ENCODE measurements at places on chromosomes 6 and 20. TPM values are rescaled to one million over a fixed set of nuclear protein-coding genes. Genes with fewer than 3 reads are reported as not detected.

- no peak for DNase-seq
These were observed 85.5 kb downstream of the KHDC1L start for GRCh38 chr6:73139681-73140383.

PHACTR3 gene
- total RNA-seq, result 0.25 TPM

DNA sequence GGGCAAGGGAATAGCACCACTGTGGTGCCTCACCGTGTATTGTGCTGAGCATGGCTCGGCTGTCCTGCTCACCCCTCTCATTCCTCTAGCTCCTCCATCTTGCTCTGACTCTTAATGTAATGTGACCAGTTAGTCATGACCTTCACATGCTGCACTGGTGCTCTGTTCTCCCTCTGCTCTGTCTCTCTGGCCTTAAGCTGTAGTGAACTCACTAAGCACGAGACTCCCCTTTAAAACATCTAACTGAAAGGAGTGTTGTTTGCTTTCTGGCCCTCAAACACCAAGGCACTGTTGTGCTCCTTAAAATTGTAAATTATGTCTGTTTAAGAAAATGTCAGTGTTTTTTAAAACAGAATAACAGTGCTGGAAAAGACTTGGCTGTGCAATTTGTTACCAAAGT lies 140.4 kb downstream of the HDGFL1 start:
- DNase-seq, result no peak

GZF1 gene
- total RNA-seq, result 4.4 TPM

SLC35D3 gene
- not detected for total RNA-seq

DNA sequence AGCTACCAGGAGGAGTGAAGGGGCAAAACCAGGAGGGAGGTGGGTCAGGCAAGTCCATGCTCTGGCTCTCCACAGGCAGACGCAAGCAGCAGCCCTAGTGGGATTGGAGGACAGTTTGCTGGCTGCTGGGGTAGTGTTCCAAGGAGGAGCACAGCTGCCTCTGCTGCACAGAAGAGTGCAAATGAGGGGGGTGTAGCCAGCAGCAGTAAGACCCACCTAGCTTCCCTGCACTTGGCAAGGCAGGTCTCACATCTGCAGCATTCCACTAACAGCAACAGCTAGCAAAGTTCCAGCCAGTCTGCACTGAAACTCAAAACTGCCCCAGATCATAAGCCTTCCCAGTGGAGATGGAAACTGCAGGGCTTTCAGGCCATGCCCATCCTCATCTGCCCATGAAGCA lies 405.0 kb downstream of the UTRN start:
- no peak for DNase-seq

DLL1 gene
- total RNA-seq, result 4.9 TPM

OR2B6 gene
- not detected for total RNA-seq

- no peak for DNase-seq
These were observed 8.8 kb downstream of the MDFI start for GRCh38 chr6:41647061-41647511.

GRCh38 chr6:150255840-150256239 lies 113.0 kb upstream of the IYD start:
- DNase-seq, result no peak

- DNase-seq, result no peak
These were observed 140.9 kb downstream of the EYS start for GRCh38 chr6:65566117-65566516.

- no peak for DNase-seq
These were observed 195.0 kb upstream of the MARCKS start for GRCh38 chr6:113662093-113662665.

GRCh38 chr6:11753798-11754197 lies 24.8 kb downstream of the ADTRP start:
- no peak for DNase-seq

DNA sequence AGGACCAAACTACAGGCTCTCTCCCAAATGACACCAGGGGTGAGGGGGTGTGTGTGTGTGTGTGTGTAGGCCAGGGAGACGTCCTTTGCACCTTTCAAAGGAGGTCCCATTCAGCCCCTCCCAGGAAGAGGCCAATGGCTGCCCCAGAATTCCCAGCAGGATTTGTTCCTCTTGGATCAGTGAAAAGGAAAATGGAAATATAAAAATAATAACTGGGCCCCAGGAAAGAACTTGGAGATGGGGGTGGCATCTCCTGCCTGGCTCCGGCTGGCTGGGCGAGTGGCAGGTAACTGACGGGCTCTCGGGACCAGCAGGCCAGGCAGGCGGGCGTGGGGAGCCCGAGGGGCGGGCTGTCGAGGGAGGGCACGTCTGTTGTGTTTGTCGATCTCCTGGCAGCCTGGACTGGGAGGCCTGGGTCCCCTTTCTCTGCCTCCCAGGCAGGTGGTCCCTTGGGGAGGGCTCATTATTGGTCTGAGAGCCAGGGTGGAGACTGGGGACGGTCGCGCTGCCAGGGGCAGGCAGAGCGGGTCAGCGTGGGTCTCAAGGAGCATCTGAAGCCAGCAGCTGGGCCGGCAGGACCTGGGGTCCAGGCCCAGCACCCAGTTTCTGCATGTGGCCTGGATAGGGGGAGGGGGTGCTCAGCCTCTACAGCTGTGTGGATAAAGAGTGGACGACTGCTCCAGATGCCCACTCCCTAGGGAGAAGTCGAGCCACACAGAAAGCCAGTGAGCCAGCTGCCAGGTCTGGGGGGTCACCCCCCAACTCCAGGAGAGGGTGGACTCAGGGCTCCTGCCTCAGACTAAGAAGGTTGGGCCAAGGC lies 3.1 kb downstream of the NOL4L start:
- no peak for DNase-seq

GRCh38 chr6:71330501-71330900 lies 41.9 kb downstream of the OGFRL1 start:
- DNase-seq, result no peak

DNA sequence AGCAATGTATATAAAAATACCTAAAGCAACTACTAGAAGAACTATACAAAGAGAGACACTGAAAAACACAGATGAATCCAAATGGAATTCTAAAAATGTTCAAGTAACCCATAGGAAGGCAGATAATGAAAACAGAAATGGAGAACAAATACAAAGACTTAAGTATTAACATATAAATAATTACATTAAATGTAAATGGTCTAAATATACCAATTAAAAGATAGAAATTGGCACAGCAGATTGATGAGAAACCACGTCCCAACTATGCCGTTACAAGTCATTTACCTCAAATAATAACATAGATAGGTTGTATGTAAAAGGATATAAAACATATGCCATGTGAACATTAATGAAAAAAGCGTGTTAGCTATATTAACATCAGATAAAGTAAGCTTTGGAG lies 40.1 kb downstream of the CEP85L start:
- DNase-seq, result no peak

DNA sequence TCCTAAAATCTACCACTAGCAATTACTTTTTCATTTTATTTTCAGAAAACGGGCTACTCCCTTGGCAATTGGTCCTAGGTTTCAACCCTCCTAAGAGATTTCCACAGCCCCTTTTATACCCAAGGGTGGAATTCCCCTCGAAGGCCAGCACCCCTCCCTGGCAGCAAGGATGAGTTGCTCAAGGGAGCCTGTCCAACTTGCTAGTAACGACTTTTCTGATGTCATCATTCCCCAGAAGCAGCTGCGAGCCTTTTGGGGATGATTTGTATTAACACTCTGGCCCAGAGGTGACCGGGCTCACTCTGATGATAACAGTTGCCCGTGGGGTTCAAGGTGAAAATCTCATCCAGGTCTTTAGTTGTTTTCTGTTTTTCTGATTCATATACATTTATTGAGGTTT lies 30.7 kb upstream of the NAA20 start:
- DNase-seq, result no peak

- DNase-seq, result no peak
These were observed 18.8 kb downstream of the ARHGAP18 start for GRCh38 chr6:129691043-129691640.

PKIB gene
- total RNA-seq, result 2.1 TPM
